ENCODE measurements at places on chromosomes 6 and 20.
A peak's percentile ranks its signal among the peaks of the same experiment; 100 is the strongest.

- peak; percentile 87 for DNase-seq
Measured at GRCh38 chr6:107674995-107675738, 148.9 kb downstream of the SCML4 start.

- no peak for DNase-seq
Measured at GRCh38 chr20:52172392-52173047, 19.1 kb downstream of the ZFP64 start.

DNA sequence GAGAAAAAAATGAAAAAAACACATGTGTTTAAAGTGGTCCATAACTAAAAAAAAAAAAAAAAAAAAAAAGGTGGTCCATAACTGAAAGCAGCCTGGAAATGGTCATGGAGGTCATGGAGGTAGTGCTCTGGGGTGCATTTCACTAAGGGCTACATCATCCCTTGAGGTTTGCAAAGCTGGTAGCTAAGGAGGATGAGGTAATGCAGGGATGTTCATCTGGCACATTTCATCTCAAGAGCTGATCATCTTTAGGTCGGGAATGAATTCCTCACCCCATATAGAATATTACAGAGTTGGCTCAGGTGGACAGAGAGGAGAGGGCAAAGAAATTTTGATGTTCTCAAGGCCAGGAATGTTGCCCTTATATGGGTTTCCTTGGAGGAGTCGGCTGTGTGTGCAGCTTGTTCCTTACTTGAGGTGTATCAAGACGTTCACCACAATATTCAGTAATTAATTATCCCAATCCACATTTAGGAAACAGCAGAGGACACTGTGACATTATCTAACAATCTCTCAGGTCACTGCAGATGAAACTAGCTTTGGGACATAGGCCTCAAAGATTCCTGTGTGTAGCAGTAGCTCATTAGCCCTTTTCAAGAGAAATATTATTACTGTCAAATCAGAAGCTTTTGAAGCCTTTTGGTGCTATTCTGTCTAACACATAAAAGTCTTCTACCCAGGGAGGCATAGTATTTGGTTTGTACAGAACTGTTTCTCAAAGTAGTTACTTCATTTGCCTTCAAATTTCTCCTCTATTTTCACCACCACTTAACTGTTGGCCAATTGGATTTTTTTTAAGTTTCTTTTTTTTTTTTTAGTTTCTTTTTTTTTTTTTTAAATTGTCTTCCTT, 46.8 kb downstream of the CYP24A1 start:
- DNase-seq = no peak

GRCh38 chr6:3811191-3811590, 38.0 kb upstream of the FAM50B start:
- no peak for DNase-seq

DNA sequence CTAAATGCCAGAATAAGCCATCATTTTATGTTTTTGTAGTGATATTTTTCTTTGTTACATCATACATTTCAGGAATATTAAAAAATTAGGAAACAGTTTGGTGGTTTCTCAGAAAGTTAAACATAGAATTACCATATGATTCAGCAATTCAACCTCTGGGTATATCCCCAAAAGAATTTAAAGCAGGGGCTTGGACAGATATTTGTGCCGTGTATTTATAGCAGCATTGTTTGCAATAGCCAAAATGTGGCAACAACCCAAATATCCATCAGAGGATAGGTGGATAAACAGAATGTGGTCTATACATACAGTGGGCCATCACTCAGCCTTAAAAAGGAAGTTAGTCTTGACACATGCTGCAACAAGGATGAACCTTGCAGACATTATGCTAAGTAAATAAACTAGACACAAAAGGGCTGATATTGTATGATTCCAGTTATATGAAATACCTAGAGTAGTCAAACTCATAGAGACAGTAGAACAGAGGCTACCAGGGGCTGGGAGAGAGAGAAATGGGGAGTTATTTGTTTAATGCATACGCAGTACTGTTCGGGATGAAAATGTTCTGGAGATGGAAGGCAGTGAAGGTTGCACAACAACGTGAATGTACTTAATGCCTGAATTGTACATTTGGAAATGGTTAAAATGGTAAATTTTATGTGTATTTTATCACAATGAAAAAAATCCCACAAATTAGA, 18.9 kb upstream of the TRAF3IP2 start:
- no peak for DNase-seq

DNA sequence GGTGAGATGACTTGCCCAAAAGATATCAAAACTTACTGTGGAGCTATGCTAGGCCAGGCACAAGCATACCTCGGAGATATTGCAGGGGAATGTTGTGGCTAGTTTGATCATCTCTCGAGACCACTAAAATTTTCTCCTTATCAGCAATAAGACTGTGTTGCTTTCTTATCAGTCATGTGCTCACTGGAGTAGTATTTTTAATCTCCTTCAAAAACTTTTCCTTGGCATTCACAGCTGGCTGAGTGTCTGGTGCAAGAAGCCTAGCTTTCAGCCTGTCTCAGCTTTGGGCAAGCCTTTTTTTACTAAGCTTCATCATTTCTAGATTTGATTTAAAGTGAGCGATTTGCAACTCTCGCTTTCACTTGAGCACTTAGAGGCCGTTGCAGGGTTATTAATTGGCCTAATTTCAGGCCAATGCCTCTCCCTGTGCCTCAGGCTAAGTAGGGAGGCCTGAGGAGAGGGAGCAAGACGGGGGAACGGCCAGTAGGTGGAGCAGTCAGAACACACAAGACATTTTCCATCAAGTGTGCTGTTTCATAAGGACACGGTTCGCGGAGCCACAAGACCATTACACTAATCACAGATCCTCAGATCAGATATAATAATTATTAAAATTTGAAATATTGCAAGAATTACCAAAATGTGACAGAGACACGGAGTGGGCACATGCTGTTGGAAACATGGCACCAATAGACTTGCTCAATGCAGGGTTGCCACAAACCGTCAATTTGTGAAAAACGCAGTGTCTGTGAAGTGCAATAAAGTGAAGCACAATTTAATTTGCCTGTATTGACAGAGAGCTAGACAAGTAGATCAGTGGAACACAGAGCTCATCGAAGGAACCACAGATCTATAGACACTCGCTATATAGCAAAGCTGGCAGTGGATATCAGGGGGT, 106.8 kb upstream of the SIRPG start:
- DNase-seq = peak; percentile 63

- no peak for DNase-seq
Measured at GRCh38 chr20:57872816-57873409, 163.1 kb upstream of the PMEPA1 start.

DNA sequence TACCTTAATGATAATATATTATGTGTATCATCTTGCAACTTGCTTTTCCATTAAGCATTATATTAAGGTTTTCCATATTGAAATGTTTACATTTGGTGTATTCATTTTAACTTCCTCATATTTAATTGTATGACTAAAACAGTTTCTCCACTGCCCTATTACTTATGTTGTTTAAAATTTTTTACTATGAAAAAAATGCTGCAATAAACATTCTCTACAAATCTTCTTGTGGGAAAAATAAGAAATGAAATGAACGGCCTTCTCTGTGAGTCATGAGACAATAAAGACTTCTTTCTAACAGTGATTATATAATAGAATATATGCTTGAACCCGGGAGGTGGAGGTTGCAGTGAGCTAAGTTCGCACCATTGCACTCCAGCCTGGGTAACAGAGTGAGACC, 25.5 kb downstream of the FASTKD5 start:
- no peak for DNase-seq

DNA sequence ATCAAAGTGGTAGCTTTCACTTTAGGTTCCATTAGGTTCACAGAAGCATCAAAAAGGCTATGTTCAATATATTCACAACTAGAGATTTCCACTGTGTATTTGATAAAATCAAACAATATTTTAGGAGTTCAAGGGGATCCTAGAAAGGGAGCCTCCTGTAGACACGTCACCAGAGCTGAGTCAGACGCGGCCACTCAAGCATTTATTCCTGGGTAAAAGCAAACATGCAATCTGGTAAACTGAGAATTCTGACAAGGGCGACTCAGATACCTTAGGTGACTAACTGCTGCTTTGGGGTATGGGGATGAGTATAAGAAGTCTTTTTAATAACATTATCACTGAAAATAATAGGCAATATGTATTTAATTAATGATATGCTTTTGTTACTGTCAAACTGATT, 118.7 kb upstream of the HMGN3 start:
- no peak for DNase-seq

GRCh38 chr20:325045-325888, at the start of gene SOX12:
TSS of gene SOX12 (plus strand) at chr20:325552. CDS start at chr20:325925, 373 bp downstream.
- peak; percentile 98 for DNase-seq

DNA sequence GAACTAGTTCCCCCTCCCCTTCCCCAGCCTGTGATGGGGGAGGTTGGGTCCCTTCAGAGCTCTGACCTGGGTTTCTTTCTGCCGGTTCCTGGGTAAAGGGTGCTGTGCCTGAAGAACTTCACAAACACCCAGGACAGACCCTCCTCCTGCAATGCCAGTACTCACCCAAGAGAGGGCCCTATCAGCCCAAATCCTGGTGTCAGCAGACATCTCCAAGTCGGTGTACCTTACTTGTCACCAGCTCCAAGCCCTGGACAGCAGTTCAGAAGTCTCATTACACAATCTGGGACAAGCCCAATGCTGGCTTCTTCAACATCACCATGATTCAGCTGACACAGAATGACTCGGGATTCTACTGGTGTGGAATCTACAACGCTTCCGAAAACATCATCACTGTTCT, 467 bp downstream of the TREML4 start:
- no peak for DNase-seq

DNA sequence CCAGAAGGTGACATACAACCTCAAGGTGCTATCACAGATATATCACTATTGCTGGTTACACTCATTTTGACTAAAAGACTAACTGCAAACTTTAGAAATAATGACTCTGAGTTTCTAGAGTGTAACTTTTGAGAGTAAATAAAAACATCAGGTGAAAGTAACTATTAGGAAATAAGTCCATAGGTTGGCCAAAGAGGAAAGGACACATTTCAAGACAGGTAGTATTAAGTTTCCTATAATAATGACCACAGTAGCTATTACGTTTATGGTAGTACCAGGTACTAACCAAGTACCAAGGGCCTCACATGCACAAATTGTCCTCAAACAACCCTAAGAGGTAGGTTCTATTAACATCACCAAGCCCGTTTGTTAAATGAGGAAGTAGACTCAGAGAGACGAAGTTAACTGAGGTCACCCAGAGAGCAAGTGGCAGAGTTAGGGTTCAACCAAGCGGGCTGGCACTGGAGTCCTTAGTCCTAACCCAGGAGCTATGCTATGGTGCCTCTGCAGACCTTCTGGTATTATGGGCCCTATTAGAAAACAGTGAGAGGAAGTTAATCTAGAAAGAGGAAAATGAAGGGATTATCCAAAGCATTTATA, 36.8 kb downstream of the HEBP2 start:
- no peak for DNase-seq

GRCh38 chr6:156762547-156762946, 14.6 kb upstream of the ARID1B start:
- DNase-seq = no peak

DNA sequence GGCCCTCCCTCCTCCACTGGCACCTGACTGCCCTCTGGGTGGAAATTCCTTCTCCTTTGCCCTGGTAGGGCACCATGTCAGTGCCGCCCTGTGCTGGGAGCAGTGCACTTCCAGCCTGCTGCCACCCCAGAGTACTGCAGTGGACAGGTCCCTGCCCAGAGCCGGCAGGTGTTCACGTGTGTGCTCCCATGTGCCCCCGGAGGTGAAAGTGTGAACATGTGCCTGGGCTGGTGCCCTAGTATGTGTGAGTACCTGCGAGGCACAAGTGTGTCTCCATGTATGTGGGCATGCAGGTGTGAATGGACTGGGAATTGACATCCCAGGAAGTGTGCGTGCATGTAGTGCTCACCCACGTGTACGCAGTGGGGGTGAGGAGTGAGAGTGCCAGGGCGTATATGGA, 29.4 kb downstream of the SDCBP2 start:
- peak; percentile 35 for DNase-seq

- no peak for DNase-seq
Measured at GRCh38 chr6:53020005-53020744, 25.1 kb upstream of the GSTA4 start.

- no peak for DNase-seq
Measured at GRCh38 chr6:123812621-123813020, 9.0 kb downstream of the NKAIN2 start.

DNA sequence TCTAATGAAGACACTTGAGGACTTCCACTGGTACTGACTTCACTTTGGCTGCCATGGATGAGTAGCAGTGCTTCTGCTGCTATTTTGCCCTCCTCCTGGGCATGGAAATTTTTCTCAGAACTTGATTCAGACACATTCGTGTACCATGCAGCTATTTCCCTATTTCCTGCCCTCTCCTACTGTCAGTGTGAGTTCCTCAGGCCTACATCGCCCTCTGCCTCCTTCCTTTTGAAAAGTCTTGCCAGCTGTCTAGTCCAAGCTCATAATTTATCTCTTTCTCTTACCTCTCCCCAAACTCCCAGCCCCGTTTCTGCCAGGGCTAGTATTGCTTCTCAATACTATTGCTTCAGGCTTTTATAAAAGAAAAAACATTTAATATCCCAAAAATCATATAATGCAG, 470.2 kb downstream of the ADGRB3 start:
- DNase-seq = no peak

- DNase-seq = peak; percentile 52
Measured at GRCh38 chr6:7108196-7108963, 619 bp downstream of the RREB1 start.

- DNase-seq = no peak
Measured at GRCh38 chr6:154408891-154409500, 52.4 kb upstream of the IPCEF1 start.

DNA sequence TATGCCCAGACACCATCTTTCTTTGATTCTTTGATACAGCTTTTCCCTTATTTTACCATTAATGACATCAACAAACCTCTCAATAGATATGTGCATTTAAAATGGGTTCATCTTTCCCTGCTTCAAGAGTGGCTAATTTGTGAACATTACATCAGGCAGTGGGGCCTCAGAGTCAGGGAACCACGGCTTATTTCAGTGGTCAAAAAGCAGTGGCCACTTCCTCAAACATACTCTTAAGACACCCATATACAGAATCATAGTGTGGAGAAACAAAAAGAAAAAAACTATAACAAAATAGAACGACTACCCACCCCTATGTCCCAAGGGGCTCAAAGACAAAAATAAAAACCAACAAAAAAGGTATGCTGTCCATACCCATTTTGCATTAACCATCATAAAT, 12.9 kb downstream of the SALL4 start:
- no peak for DNase-seq

GRCh38 chr6:10410207-10411050, 4.4 kb downstream of the TFAP2A start:
- no peak for DNase-seq

GRCh38 chr20:13865156-13865555, 80.3 kb downstream of the NDUFAF5 start:
- no peak for DNase-seq
